NAMALWA (cell line): ENCODE measurements at places on chromosomes 1 and 21.

DNA sequence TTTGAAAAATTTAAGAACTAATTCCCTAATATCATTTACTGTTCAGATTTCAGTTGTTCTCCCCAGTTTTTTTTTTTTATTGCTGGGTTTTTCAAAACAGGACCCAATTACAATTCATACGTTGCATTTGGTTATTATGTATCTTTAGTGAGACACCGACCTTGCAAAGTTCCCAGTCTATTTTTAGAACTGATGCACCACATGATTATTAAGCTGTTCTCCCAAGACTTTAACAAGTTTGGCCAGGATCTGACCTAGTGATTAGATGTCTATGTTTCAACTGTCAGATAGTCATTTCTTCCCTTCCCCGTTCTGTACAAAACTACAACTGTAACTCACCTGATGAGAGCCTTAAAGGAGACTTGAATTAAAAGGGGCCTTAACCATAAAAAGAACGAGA is 7.9 kb downstream of the UBE2T start:
- no peak for DNase-seq

GRCh38 chr1:93672477-93673162 is 9.0 kb downstream of the BCAR3 start:
- no peak for DNase-seq

DNA sequence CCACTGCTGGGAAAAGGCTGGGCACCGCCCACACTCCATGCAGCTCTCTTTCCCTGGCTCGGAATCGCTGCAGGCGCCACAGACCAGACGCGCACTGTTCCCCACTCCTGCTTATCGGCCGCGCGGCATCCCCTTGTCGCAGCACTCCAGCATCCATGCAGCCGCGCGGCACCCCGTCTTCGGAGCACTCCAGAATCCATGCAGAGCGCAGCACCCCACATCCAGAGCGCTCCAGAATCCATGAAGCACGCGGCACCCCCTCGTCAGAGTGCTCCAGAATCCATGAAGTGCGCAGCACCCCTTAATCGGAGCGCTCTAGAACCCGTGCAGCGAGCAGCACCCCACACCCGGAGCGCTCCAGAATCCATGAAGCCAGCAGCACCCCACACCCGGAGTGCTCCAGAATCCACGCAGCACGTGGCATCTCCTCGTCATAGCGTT is 9.5 kb downstream of the TFF3 start:
- no peak for DNase-seq

- DNase-seq, result no peak
Measured at GRCh38 chr1:245322673-245323072, 167.9 kb downstream of the KIF26B start.

DNA sequence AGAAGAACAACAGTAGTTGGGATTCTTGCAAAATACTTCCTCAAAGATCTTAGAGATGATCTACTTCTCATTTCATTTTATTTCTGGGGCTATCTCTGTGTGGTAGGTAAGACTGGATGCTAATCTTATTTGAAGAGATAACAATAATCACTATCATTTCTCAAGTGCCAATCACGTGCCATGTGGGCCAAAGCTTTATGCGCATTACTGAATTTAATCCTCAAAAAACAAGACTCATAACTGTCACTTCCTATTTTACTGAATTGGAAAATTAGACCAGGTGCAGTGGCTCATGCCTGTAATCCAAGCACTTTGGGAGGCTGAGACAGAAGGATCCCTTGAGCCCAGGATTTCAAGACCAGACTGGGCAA is 121.7 kb downstream of the KCNN3 start:
- DNase-seq, result peak; percentile 37

DNA sequence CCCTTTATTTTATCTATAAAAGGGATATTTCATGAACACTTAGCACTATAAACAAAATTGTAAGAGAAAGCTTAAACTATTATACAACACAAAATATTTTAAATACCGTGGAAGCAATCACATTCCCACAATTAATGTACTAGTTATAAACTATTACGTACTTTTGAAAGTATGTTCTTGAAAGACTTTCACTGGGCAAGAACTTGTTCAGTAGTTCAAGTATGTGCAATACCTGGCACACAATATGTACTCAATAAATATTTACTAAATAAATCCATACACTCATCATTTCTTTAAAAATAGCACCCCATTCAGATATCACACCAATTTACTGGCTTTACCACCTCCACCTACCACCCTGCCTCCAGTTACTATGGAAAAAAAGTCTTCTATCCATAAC is 12.6 kb upstream of the FMO2 start:
- DNase-seq, result no peak
